Amygdala (tissue), 56 donors: ENCODE measurements at places on chromosomes 6 and 20.

GRCh38 chr6:18603361-18603760 lies 216.2 kb downstream of the RNF144B start:
- DNase-seq: no peak

- DNase-seq: no peak
Observed at GRCh38 chr6:30386166-30386565, 41.2 kb downstream of the RPP21 start.

DNA sequence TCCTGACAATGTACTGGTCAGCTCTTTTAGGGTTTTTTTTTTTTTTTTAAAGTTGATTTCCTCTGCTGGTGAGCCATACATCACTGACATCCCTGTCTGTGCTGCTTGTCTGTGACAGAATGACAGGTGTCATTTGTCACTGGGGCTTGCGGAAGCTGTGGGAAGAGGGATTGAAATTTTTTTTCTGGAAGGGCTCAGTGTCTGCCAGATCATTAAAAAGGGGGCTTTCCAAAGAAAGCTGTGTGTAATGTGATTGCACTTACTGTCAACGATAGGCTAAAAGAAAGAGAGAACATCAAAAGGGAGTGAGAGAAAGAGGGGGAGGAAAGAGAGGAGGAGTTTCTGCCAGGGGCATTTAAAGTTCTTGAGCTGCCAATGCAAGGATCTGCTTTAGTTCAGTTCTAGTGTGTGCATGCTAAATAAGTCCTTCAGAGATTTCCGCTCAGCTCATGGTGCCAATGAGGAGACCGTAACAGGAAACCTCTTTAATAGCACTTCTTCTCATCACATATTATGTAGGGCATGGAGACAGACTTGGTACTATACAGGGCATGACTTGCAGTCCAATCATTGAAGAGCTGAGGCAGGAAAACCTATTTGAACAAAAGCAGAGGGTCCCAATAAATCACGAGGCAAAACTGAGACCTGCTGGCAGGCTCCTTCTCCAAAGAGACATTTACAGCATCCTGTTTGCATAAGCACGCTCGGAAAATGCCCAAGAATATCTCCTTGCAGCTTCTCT lies 177.2 kb downstream of the TSHZ2 start:
- DNase-seq: no peak

DNA sequence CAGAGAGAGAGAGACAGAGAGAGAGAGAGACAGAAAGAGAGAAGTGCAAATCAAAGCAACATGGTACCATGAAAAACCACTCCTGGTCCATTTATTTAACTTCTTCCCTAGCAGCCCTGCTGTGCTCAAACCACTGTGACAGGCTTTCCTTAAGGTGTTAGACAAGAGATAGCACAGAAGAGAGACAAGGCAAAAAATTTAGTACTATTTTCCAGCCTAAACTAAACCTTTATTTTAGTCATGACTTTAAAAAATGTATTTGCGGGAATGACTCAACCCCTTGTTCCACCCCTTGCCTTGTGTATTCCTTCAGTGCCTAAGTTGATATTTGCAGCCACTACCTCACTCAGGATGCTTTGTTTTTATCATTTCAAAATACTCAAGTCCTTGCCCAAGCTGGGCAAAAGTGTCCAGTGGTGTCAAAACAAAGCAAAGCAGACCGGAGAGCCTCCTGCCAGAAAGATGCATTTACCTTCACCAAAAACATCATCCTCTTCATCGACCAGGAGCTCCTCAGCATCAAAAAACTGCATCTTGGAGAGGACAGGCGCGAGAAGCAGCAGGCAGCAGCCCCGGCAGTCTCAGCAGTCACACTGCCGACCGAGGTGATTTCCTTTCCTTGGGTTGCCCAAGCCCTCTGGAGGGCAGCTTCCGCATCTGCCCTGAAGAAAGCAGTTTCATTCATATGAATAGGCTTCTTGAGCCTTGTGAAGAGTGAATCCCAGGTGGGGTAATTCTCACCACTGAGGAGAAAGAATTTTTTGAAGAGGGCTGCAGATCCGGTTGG lies at the start of gene RIPOR2:
Gene RIPOR2, minus strand, starts transcription at position 595 of the 787 bp plus-strand sequence. Its CDS starts 62 bp downstream, at position 533.
- DNase-seq: no peak

GRCh38 chr6:47028835-47029360 lies 13.2 kb downstream of the ADGRF1 start:
- DNase-seq: no peak

GRCh38 chr20:11274141-11274594 lies 600.4 kb upstream of the JAG1 start:
- peak; percentile 13 for DNase-seq

DNA sequence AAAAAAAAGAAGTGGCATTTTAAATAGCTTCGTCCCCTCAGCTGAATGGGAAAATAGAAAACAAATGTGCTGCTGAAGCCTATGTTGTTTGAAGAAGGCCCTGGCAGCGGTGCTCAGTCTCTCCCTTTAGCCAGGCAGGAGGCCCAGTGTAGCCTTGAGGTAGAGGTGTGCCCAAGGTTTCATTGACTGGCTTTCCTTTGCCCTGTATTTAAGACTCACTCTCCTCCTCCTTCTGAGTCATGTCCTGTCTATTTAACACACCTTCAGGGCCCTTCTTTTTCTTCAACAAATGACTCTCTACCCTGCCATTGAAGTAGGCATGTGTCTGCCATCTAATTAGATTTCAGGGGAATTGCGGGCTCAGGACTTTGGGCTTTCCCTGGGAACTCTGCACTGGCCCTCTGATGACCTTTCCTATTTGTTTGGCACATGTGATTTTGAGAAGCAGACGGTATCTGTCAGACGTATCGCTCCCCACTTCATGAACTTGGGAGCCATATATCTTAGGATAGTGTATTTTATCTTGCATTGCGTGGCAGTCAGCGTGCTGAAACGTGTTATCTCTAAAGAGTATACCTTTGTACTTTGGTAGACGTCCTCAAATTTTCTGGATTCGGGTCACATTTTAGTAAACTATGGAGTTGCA lies 4.3 kb downstream of the TJAP1 start:
- no peak for DNase-seq

GRCh38 chr6:20868397-20869096 lies 334.3 kb downstream of the CDKAL1 start:
- DNase-seq: no peak

- DNase-seq: no peak
Observed at GRCh38 chr20:32586291-32586690, 1.2 kb upstream of the NOL4L start.
